ENCODE measurements at places on chromosomes 4 and X.

DNA sequence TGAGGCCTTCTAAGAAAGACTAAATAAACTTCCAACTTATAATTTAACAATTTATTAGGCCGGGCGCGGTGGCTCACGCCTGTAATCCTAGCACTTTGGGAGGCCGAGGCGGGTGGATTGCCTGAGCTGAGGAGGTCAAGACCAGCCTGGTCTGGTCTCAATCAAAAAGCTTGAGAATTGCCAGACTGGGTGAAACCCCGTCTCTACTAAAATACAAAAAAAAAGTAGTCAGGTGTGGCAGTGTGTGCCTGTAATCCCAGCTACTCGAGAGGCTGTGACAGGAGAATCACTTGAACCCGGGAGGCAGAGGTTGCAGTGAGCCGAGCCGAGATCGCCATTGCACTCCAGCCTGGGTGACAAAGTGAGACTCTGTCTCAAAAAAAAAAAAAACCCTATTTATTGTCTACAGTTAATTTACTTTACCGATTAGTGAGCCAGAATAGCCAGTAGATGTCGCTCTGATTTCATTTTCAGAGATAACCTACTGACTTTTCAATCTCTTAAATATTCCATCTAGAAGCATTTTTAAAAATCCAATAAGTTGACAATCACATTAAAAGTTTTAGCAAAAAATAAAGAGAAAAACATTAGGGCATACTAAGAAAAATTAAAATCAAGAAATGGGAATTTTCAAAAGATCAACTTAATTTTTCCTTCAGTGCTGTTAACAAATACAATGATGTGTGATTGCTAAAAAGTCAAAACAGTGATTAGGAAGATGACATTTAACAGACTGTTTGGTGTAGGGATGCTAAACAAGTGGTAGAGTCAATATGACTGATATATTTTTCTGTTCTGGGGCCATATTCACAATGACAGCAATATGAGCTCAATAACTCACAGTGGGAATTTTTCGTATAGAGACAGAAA, 4.3 kb upstream of the SHROOM3 start:
- H3K36me3 ChIP-seq: no peaks in the 10 kb centered on the region
- no peaks in the 10 kb centered on the region for H3K27me3 ChIP-seq
- H3K27ac ChIP-seq: no peak overlapping the region
- DNase-seq: no peak
- H3K4me3 ChIP-seq: no peak overlapping the region

DNA sequence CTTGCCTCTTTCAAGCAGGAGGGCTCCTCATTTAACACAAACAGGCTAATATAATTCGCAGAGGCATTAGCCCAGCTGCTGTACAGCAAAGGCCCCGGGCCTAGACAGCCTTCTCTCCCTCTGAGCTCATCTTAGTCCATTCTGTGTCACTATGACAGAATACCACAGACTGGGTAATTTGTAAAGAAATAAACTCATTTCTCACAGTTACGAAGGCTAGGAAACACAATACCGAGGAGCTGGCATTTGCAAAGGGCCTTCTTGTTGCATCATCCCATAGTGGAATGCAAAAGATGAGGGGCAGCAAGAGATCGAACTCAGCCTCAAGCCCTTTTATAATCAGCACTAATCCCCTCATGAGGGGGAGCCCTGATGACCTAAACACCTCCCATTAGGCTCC, 48.5 kb downstream of the TSPAN5 start:
- H3K27ac ChIP-seq: no peak overlapping the region
- no peak overlapping the region for H3K4me3 ChIP-seq
- no peaks in the 10 kb centered on the region for H3K36me3 ChIP-seq
- no peak for DNase-seq

DNA sequence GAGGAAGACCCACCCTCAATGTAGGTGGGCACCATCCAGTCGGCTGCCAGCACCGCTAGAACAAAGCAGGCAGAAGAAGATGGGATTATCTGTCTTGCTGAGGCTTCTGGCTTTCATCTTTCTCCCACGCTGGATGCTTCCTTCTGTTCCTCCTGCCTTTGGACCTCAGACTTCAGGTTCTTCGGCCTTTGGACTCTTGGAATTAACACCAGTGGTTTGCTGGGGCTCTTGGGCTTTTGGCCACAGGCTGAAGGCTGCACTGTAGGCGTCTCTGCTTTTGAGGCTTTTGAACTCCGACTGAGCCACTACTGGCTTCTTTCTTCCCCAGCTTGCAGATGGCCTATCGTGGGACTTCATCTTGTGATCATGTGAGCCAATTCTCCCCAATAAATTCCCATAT, 55.1 kb downstream of the PDLIM5 start:
- H3K4me3 ChIP-seq: no peak overlapping the region
- no peaks in the 10 kb centered on the region for H3K4me1 ChIP-seq
- no peaks in the 10 kb centered on the region for H3K36me3 ChIP-seq
- no peaks in the 10 kb centered on the region for H3K27me3 ChIP-seq
- DNase-seq: no peak

- no peak for DNase-seq
- no peak overlapping the region for H3K27ac ChIP-seq
- no peaks in the 10 kb centered on the region for H3K27me3 ChIP-seq
Measured at GRCh38 chr4:144178414-144178813, 37.9 kb upstream of the GYPA start.

GRCh38 chr4:87654487-87655044, 4.5 kb downstream of the DMP1 start:
- no peak for DNase-seq
- no peak overlapping the region for H3K4me3 ChIP-seq
- H3K27ac ChIP-seq: no peak overlapping the region
- H3K27me3 ChIP-seq: no peaks in the 10 kb centered on the region

DNA sequence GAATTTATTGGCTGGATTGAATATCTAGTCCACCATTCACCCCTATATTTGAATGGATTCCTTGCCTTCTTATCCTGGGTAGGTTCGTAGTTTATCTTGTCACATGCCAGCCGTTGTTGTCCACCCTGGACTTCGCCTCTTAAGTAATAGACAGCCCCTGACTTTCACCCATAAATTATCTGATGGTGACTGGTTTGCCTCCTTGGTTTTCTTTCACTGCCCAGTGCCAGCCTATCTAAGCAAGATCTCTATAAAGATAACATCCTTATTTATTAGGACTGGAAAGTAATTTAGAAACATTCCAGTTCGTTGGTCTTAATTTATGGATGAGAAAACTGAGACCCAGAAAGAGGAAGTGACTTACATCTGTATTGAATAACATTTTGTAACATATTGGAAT, 410.3 kb downstream of the RPA4 start:
- H3K27ac ChIP-seq: no peak overlapping the region
- no peaks in the 10 kb centered on the region for H3K4me1 ChIP-seq
- no peaks in the 10 kb centered on the region for H3K36me3 ChIP-seq
- DNase-seq: no peak

GRCh38 chr4:82708982-82709381, 89.6 kb downstream of the SCD5 start:
- DNase-seq: no peak
- H3K4me1 ChIP-seq: no peaks in the 10 kb centered on the region
- no peak overlapping the region for H3K27ac ChIP-seq

GRCh38 chr4:83109480-83110222, 4.9 kb downstream of the PLAC8 start:
- no peak for DNase-seq
- peak overlapping the region; percentile 59 for H3K4me3 ChIP-seq
- no peak overlapping the region for H3K27ac ChIP-seq
- H3K27me3 ChIP-seq: no peaks in the 10 kb centered on the region
- no peaks in the 10 kb centered on the region for H3K36me3 ChIP-seq
- H3K4me1 ChIP-seq: no peaks in the 10 kb centered on the region

- H3K27me3 ChIP-seq: no peaks in the 10 kb centered on the region
- H3K4me1 ChIP-seq: no peaks in the 10 kb centered on the region
- H3K4me3 ChIP-seq: no peak overlapping the region
- no peak overlapping the region for H3K27ac ChIP-seq
Measured at GRCh38 chrX:56759736-56760409, 30.8 kb downstream of the NBDY start.

DNA sequence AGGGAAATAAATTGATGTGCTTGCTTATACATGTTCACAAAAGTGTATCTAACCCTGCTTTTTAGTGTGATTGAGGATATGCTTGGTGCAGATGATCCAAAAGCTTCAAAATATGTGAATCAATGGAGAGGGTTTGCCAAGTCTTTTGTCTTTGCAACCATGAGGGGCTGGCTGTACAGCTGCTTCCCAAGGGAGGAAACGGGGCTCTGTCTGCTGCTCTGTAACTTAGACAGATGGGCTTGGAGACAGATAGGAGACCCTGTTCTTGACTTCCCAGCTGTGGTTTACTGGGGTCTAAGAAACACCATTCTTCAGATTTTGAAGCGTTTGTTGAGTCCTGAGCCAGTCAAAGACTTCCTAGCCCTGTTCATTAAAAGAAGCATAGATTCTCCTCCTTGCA, 152.3 kb downstream of the DCLK2 start:
- no peaks in the 10 kb centered on the region for H3K36me3 ChIP-seq
- H3K27ac ChIP-seq: no peak overlapping the region
- no peaks in the 10 kb centered on the region for H3K4me1 ChIP-seq
- no peaks in the 10 kb centered on the region for H3K27me3 ChIP-seq

GRCh38 chr4:17512973-17513665, 1.2 kb upstream of the QDPR start:
- no peaks in the 10 kb centered on the region for H3K27me3 ChIP-seq
- no peaks in the 10 kb centered on the region for H3K36me3 ChIP-seq

GRCh38 chr4:131091896-131092295, 1995.9 kb downstream of the C4orf33 start:
- H3K4me3 ChIP-seq: no peak overlapping the region
- no peaks in the 10 kb centered on the region for H3K4me1 ChIP-seq
- H3K27me3 ChIP-seq: no peaks in the 10 kb centered on the region
- DNase-seq: no peak
- H3K36me3 ChIP-seq: no peaks in the 10 kb centered on the region

DNA sequence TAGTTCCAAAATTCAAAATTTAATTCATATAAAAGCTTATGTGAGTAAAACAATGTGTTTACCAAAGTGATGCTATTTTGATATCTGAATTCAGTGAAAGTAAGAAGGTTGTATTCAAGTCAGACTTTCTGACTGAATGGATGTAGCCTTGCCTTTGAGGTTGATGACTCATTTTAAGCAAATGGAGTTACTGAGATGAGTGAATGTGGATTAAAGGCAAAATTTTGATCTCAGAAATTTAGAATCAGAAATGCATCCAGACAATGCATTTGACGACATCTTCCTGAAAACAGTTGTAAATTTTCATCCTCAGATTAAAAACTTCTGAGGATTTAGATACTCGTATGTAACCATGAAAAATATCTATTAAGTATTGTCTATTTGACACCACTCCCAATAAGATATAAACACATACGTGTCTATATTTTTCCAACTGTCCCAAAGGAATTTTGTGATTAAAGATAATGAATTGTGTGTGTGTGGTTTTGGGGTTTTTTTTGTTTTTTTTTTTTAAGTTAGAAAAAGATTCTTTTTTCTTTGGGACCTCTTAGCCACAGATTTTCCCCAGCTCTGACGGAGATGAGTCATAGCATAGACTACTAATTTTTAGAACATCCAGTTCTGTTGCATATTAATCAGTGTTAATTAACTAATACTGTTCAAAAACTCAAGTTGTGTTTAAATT, 34.4 kb downstream of the NFKB1 start:
- no peaks in the 10 kb centered on the region for H3K27me3 ChIP-seq
- no peak overlapping the region for H3K27ac ChIP-seq
- H3K4me3 ChIP-seq: no peak overlapping the region

DNA sequence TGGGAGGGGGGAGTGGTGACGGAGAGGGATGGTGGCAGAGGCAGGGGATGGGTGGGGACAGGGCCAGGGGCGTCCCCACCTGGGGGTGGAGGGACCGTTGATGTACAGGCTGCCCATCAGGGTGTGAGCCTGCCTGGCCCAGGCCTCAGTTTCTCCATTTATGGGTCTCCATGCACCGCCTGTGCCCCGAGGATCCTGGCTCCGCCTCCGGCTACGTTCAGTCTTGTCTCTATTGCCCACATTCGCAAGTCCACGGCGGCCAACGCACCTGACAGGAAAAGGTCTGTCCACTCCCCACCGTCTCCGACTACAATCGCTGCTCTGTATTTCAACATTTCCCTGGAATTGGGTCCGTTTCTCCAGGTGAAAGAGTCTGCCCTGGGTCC, 96.3 kb upstream of the NKX1-1 start:
- H3K36me3 ChIP-seq: no peaks in the 10 kb centered on the region
- H3K27me3 ChIP-seq: no peaks in the 10 kb centered on the region
- DNase-seq: no peak

DNA sequence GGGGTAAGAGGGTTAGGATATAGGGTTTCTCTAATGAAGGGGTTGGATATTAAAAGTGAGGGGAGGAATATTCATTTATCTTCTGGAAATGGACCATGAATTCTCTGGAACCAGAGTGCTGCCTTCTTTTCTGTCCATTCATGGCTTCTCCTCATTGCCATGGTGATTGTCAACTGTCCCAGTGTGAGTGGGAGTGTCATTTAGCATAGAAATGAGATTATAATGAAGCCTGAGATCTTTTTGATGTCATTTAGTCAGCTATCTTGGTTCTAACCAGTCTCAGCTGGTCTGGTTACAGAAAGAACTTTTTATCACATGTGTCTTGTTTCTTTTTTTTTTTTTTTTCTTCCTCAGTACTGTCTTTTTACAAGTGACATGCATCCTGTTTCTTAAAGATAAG, 497.3 kb upstream of the PITX2 start:
- no peaks in the 10 kb centered on the region for H3K36me3 ChIP-seq
- no peak overlapping the region for H3K27ac ChIP-seq
- no peaks in the 10 kb centered on the region for H3K4me1 ChIP-seq
- DNase-seq: no peak
- H3K27me3 ChIP-seq: no peaks in the 10 kb centered on the region
- H3K4me3 ChIP-seq: no peak overlapping the region

- H3K36me3 ChIP-seq: no peaks in the 10 kb centered on the region
- no peak overlapping the region for H3K4me3 ChIP-seq
Measured at GRCh38 chr4:23876418-23877089, 13.3 kb downstream of the PPARGC1A start.

DNA sequence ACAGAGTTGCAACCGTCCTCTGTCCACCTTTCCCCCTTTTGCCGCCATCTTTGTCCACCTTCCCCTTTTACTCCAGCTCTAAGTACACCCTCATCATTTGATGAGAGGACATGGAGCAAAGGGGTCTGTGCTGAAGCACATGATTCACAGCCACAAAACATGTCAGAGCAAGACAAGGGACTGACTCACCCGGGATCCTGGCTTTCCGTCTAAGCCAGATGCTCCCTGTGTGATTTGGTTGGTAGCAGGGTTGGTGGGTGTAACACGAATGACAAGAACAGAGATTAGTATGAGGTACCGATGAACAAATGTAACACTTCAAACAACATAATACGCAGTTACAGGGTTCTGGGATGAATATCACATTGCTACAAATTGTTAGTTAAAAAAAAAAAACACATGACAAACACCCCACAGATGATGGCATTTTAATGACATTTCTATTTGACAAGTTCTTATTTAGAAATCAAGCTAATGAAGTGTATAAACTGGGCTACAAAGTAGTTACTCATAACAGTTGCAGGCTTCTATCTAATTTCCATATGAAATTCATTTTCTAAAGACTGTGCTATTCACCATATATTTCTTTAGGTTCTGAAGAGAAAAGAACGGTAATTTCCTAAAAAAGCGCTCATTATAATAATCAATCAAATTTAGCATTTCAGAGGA, 71.4 kb upstream of the ETNPPL start:
- H3K36me3 ChIP-seq: no peaks in the 10 kb centered on the region
- DNase-seq: no peak
- no peak overlapping the region for H3K4me3 ChIP-seq
- no peaks in the 10 kb centered on the region for H3K4me1 ChIP-seq
- no peak overlapping the region for H3K27ac ChIP-seq
- H3K27me3 ChIP-seq: no peaks in the 10 kb centered on the region

GRCh38 chr4:171101845-171102244, 711.4 kb upstream of the GALNTL6 start:
- no peak overlapping the region for H3K27ac ChIP-seq
- no peaks in the 10 kb centered on the region for H3K4me1 ChIP-seq
- no peak overlapping the region for H3K4me3 ChIP-seq
- no peak for DNase-seq

Measured in iPS DF 6.9 (cell line).